Renal pelvis (tissue), 12 donors: ENCODE measurements at places on chromosomes 16 and 17. TPM values are rescaled to one million over a fixed set of nuclear protein-coding genes. Genes with fewer than 3 reads are reported as not detected.

The GALR2 gene
- 0.33 TPM for polyA plus RNA-seq

DNA sequence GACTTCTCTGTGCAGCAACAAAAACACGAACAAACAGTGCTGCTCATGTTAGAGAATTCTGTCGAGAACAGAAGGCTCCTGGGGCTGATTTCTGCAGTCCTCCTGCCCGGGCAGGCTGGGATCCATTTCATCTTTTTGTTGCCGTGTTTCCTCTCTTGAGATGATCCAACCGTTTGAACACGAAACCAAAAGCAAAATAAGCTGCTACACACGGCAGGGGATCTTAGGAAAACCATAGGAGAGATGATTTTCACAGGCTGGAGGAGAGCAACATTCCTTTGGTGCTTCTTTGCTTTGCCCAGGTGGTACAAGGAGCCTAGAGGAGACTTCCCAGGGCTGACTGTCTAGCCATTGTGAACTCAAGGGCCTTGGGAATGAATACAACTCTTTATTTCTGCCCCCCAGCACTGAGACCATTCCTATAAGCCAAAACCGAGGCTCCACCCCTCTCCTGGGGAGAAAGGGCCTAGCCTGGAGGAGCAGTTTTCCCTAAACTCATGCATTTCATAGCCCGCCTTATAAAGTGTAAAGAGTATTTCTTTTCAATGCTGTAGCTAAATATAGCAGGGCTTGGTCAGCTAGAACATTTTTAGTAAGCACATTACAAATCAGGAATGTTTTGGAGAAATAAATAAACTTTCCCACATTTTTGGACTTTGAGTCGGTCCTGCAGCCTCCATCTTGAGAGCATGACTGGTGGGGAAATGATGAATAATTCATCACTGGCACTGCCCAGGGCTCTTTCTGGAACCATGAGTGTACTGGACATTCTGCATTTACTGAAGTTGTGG lies 7.7 kb downstream of the FOXL1 start:
- DNase-seq = no peak

The CALB2 gene
- 0.47 TPM for polyA plus RNA-seq

The NHLRC4 gene
- polyA plus RNA-seq = 9.3 TPM

DNA sequence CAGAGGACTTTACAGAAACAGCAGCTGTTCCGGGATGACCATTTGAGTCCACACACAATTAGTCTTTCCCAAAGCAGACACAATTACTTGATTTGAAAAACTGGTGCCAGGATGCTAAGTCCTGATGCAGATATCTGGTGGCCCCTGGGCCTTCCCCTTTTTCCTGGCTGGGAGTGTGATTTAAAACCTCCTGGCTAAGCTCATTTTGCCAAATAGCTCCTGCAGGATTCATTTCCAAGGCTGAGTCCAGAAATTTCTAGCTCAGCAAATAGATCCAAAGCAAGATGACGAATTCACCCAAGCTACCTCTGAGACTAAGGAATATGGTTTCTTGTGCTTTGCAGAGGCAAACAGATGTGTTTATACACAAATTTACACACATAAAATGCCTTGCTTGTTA lies 422.2 kb downstream of the CA10 start:
- DNase-seq = no peak

- DNase-seq = no peak
Measured at GRCh38 chr17:61368049-61368831, 31.4 kb upstream of the TBX2 start.

DNA sequence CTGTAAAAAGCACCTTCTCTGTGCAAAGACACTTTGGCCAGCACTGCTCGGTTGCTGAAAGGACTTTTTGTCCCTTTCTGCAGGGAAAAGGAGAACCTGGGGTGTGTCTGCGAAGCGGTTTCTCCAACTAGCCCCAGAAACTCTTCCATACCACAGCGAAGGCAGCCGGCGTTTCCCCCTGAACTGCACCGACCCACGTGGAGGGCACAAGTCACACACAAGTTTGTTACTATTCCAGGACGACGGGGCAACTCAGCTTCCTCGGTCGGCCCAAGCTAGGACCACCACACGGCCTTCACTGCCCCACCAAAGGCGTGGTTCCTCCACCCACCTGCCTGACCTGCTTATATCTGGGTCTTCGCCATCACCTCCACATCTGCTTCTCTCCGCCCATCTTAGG lies 1.9 kb downstream of the RTN4RL1 start:
- no peak for DNase-seq
